ENCODE measurements at places on chromosomes 3 and 15. TPM values are rescaled to one million over a fixed set of nuclear protein-coding genes. Genes with fewer than 3 reads are reported as not detected.

The CHRM5 gene
- total RNA-seq = not detected

The REC114 gene
- not detected for total RNA-seq

The ADAMTSL3 gene
- total RNA-seq = not detected

The RETNLB gene
- not detected for total RNA-seq

The FAM3D gene
- not detected for total RNA-seq

The HTR3E gene
- total RNA-seq = not detected

The CD276 gene
- 0.21 TPM for total RNA-seq

The ZPLD1 gene
- not detected for total RNA-seq

The SYNPR gene
- total RNA-seq = not detected

The GOLGA8T gene
- not detected for total RNA-seq

The GRK7 gene
- 0.10 TPM for total RNA-seq

The PARP3 gene
- 6.2 TPM for total RNA-seq

The LDHAL6B gene
- total RNA-seq = not detected

The LINGO1 gene
- not detected for total RNA-seq

The SEMA3G gene
- 0.31 TPM for total RNA-seq

The EBLN2 gene
- 18.8 TPM for total RNA-seq

The SHC4 gene
- 0.10 TPM for total RNA-seq

The HGD gene
- total RNA-seq = 6.7 TPM
